ENCODE measurements at places on chromosomes 13 and 19.

DNA sequence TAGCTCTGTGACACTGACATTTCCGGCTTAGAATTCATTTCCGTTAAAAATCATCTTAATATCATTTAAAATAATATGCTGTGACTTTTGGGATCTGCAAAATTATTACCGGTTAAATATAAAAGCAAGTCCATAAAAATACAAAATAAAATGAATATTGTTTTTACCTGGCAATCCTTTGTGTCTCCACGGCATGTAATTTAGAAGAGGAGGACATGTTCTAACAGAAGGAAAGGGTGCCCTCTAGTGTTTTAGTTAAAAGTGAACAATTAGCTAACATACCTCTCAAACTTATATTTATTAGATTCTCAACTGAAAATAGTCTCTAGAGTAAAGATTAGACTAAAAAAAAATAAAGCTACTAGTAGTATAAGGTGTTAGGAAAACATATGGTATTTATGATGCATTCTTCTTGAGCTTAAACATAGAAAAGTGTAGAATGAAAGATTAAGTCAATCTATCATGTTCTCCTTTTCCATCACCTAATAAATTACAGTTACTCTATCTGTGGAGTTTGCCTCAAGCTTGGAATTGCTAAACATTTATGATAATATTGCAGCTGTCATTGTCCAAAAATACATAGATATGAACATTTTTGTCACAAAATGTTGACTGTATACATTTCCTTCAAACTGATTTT is 676.7 kb upstream of the SPRY2 start:
- DNase-seq: no peak

GRCh38 chr19:48617146-48617937 is 1.6 kb downstream of the RPL18 start:
- DNase-seq: no peak

GRCh38 chr13:22665506-22665905 is 515.3 kb upstream of the SGCG start:
- DNase-seq: no peak

- no peak for DNase-seq
Measured at GRCh38 chr13:71417205-71417604, 449.8 kb downstream of the DACH1 start.

DNA sequence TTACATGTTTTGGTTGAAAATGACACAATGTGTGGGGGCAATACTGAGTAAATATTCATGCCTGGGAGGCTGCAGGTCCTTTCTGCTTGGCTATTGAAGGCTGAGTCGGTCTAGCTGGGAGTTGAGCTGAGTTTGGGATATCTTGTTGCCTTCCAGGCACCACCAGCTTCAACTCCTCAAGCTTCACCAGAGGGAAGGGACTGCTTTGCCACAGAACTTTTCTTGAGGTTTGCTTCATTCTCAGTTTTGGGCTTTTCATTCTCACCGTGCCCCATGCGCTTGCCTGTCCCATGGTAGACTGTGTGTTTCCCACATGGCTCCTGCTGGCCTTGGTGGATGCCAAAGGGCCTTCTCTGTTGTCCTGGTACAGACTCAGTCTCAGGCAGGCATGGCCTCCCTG is 198.2 kb upstream of the SOX1 start:
- no peak for DNase-seq

GRCh38 chr19:13003081-13003480 is 7.8 kb downstream of the NFIX start:
- no peak for DNase-seq

- DNase-seq: no peak
Measured at GRCh38 chr13:43009506-43009905, 13.9 kb upstream of the DNAJC15 start.

DNA sequence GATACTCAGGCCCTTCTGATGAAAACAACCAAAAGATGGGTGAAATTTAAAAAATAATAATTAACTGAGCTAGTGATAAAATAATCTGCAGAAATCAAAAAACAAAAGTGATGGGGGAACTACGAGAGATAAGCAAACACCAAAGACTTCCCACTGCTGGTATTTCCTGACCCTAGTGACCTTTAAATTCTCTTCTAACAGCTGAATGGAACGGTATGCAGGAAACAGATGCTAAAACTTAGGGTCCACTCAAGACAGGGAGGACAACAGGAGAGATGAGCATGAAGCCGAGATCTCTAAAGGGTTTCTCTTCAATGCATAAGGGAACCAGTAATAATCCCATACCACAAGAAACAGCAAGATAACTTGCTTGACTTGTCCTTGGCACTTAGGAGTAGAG is 50.8 kb downstream of the USP12 start:
- no peak for DNase-seq

GRCh38 chr13:25874907-25875306 is 176.9 kb downstream of the SHISA2 start:
- DNase-seq: peak; percentile 66

DNA sequence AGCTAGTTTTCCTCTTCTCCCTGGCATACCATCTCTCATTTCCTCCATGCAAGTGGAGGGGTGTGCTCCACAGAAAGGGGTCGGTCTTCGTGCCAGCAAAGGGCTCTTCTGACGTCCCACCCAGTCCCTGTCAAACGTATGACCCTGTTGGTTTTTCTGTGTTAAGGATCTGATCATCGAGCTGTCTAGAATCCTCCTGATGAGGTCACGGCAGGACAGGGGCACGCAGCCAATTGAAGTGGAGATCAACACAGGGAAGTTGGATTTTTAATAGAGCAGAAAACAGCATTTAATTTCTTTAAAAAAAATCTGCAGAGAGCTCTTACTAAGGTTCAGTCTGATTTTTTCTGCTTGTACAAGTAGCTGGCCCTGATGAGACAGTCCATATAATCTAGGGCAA is 339.4 kb downstream of the TEX29 start:
- no peak for DNase-seq

DNA sequence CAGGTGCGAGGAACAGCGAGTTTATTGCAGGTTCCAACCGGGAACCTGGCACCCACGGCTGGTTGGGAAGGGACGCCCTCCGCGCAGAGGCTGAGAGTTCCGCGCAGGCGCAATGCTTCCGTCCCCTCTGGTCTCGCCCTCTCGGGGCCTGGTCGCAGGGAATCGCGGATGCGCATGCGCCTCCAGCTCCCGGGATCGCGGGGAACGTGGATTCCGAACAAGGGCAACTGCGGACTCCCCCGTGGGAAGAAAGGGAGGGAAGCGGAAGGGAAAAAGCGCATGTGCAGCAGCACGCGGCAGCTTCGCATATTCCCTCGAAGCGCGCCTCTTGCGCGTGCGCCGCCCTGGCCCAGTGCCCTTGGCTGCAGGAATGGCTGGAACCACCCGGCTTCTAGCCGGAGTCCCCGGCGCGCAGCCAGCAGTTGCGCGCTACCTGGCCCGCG is 1.1 kb downstream of the TSSK6 start:
- peak; percentile 23 for DNase-seq

GRCh38 chr13:24005755-24006281 is 108.5 kb upstream of the C1QTNF9B start:
- DNase-seq: no peak

- DNase-seq: no peak
Measured at GRCh38 chr13:34152409-34152808, 334.5 kb downstream of the RFC3 start.

GRCh38 chr13:32960626-32961025 is 55.6 kb upstream of the KL start:
- DNase-seq: no peak

GRCh38 chr19:1261538-1261797 is 7.7 kb upstream of the CIRBP start:
- peak; percentile 43 for DNase-seq

DNA sequence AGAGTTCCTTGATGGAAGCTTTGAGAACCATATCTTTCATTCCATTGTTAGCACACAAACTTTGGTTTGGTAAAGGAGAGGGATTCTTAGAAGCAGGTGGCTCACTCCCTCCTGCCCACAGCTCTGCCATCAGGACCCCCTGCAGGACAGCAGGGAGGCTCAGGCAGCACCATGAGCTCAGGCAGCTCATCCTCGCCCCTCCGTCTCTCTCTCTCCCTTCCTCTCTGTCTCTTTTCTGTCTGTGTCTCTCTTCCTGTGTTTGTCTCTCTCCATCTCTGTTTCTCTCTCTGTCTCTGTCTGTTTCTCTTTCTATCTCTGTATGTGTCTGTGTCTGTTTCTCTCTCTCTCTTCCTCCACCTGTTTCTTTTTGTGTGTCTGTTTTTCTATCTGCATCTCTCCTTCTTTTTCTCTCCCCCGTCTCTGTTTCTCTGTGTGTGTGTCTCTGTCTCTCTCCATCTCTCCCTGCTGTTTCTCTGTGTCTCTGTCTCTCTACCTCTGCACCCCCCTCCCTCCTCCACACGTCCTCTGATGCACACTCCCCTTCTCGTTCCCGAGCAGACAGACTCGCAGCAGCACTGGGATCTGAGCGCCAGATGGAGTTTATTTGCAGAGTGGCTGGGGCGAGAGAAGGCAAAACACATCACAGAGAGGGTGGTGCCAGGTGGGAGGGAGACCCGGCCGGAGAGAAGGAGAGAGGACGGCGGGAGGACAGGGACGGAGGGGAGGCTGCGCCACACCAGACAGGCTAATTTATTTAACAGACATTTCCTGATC is 8.7 kb downstream of the SBK2 start:
- DNase-seq: no peak

GRCh38 chr19:2739602-2740313 is at the start of gene SLC39A3:
TSS of gene SLC39A3 (minus strand) at chr19:2740017. CDS start at chr19:2737257, 2,760 bp downstream.
- peak; percentile 99 for DNase-seq

GRCh38 chr13:110394371-110394841 is 87.3 kb downstream of the COL4A2 start:
- no peak for DNase-seq

DNA sequence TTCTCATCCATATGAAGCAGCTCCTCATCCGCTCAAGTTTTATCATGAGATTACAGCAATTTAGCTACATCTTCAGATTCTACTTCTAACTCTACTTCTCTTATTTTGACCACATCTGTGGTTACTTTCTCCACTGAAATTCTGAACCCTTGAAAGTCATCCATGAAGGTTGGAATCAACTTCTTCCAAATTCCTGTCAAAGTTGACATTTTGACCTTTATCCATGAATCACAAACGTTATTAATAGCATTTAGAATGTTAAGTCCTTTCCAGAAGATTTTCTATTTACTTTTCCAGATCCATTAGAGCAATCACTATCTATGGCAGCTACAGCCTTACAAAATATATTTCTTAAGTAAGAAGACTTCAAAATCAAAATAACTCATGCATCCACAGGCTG is 421.7 kb upstream of the GPC6 start:
- no peak for DNase-seq

GRCh38 chr19:44585371-44586133 is 27.8 kb upstream of the IGSF23 start:
- DNase-seq: no peak

DNA sequence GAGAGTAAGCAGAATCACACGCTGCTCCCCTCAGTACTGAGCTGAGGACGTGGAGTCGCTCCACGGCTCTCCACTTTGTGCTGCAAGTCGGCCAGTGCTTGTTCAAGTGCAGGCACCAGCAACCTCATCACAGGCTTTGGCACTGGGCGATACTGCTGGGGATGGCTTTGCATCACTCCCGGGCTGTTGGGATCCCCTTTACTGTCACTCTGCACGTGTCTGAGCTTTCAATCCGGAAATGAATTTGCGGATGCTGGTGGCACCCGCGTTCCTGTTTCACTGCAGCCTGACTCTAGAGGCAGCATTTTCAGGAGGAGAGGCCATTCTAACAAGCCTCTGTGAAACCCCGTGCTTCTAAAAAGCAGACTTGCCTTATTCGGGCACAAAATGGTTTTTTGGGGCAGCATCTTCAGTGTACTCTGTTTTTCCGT is 19.1 kb downstream of the SMARCA4 start:
- DNase-seq: no peak

DNA sequence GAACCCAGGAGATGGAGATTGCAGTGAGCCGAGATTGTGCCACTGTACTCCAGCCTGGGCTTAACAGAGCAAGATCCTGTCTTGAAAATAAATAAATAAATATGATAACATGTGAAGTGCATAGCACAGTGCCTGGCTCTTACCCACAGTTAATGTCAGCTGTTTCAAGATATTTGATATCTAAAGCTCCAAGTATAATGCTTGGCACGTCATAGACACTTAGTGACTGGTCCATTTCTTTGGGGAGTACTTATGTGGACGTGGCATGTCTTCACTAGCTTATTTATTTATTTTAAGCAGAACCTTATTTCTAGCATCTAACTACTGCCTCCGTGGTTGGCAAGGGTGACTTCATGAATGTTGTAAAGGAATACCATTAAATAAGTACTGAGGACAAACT is 18.8 kb downstream of the GARRE1 start:
- DNase-seq: no peak

DNA sequence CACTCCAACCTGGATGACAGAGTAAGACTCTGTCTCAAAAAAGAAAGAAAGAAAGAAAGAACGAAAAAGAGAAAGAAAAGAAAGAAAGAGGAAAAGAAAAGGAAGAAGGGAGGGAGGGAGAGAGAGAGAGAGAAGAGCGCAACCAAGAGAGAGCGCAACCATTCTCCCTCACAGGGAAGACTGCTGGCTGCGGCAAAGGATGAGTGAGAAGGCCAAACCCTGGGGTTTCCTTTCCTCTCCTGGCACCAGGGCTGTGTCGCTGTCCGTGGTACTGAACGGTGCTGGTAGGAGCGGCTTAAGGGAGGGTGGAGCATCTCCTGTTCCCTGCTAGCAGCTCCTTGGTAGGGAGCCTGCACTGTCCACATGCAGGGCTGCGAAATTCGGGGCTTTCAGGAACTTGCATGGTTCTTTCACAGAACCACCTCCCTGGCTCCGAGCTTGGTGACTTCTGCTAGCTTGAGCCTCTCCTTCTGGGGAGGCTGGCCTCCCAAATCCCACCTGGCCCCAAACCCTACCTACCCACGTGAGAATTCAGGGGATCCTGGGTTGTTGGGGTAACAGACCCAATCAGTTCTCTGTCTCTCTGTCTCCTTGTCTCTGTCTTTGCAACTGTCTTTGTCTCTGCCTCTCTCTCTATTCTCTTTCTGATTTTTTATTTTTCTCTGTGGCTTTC is 51.1 kb upstream of the ZNRF4 start:
- peak; percentile 76 for DNase-seq

GRCh38 chr13:34901572-34901971 is 40.5 kb upstream of the NBEA start:
- DNase-seq: no peak

GRCh38 chr13:98111168-98112098 is 31.5 kb upstream of the FARP1 start:
- no peak for DNase-seq

GRCh38 chr19:30669329-30670010 is 297.3 kb downstream of the ZNF536 start:
- DNase-seq: peak; percentile 68

DNA sequence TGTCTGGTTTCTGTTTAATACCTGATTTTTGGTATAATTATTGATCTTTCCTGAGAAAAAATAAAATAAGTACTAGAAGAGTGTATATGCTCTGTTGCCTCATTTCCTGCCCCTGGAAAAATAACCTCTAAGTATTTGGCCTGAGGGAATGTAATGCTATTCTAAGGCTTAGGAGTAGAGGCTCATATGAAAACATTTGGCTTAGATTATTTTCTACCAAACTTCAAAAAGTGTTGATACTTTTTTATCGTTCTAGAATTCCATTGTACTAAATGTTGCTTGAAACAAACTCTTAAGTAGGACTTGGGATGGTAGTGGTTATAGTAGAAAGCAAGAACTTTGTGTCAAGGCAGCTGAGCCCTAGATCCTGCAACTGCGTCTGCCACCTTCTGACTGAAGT is 57.8 kb downstream of the COG3 start:
- DNase-seq: no peak
